ENCODE measurements at places on chromosomes 2 and 18. TPM values are rescaled to one million over a fixed set of nuclear protein-coding genes. Genes with fewer than 3 reads are reported as not detected.

The GPBAR1 gene
- total RNA-seq, result 0.92 TPM

The SH3BP4 gene
- total RNA-seq, result 119 TPM

The EPB41L3 gene
- 43.0 TPM for total RNA-seq

The SCYGR4 gene
- total RNA-seq, result not detected

DNA sequence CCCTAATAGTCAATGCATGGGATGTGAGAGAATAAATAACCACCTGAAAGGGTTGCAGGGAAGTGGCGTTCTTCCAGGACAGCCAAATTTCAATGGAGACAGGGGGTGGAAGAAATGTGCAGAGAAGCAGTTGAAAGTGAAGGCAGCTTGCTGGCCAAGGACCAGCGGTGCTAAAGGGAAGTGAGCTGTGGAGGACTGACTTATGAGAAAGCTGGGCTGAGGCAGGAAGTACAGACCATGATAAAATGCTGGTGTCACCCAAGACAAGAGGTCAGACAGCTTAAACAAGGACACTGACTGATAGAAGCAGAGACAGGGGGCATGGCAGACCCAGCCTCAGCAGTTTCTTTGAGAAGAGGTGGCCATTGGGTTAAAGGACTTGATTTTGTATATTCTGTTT is 106.7 kb downstream of the DTNB start:
- no peak for DNase-seq

GRCh38 chr2:204260162-204260877 is 285.0 kb upstream of the PARD3B start:
- peak; percentile 16 for DNase-seq

DNA sequence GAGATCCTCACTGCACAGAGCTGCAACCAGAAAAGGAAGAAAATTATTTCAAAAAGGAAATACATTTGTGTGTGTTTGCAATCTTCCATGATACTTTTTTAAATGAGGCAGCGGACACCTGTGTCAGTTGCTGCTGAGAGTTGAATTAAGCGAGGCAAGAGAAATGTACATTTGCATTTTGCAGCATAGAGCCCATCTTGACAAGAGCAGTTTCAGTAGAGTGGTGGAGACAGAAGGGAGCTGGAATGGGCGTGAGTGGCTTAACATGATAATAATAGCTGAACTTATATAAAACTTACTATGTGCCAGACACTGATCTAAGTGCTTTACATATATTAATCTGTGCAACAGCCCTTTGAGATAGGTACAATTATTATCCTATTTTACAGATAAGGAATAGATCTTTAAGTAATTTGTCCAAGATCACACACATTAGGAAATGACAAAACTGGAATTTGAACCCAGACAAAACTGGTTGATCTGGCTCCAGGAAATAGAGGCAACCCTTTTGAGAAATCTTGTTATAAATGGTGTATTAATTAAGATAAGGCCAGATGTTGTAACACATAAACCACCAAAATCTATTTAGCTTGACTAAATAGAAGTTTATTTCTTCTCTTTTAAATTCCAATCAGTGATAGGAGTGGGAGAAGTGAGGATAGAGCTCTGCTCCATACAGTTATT is 68.7 kb downstream of the SDC1 start:
- DNase-seq, result no peak

DNA sequence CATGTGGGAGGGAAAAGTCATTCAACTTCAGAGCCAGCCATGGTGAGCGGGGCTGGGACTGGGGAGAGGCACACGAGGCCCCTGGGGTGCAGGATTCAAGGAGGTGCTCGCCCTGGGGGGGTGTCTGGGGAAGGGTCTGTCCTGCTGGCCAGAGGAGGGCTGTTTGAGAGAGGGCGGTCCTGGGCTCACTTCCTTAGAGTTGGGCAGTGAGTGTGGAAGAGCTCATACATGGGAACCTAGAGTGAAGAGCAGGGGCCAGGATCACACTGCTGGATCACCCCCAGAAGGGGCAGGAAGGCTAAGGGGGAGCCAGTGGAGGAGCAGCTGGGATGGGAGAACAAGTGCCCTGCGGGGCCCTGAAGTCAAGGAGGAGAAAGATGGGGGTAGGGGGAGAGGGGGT is 6.5 kb downstream of the SH3BP4 start:
- DNase-seq, result no peak

DNA sequence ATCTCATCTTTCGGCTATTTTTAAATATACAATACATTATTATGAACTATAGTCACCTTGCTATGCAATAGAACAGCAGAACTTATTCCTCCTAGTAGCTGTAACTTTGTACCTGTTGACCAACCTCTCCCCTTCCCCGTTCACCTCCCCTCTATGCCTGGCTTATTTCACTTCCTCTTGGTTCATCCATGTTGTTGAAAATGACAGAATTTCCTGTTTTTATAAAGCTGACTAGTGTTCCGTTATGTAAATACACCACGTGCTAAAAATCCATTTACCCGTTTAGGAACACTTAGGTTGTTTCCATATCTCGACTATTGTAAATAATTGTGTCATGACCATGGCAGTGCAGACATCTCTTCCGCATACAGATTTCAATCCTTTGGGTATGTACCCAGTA is 10.3 kb downstream of the ALPI start:
- no peak for DNase-seq

- DNase-seq, result no peak
These were observed 906.7 kb downstream of the NRXN1 start for GRCh38 chr2:50125246-50125645.

- no peak for DNase-seq
These were observed 152.8 kb downstream of the TMEM18 start for GRCh38 chr2:524442-524841.

DNA sequence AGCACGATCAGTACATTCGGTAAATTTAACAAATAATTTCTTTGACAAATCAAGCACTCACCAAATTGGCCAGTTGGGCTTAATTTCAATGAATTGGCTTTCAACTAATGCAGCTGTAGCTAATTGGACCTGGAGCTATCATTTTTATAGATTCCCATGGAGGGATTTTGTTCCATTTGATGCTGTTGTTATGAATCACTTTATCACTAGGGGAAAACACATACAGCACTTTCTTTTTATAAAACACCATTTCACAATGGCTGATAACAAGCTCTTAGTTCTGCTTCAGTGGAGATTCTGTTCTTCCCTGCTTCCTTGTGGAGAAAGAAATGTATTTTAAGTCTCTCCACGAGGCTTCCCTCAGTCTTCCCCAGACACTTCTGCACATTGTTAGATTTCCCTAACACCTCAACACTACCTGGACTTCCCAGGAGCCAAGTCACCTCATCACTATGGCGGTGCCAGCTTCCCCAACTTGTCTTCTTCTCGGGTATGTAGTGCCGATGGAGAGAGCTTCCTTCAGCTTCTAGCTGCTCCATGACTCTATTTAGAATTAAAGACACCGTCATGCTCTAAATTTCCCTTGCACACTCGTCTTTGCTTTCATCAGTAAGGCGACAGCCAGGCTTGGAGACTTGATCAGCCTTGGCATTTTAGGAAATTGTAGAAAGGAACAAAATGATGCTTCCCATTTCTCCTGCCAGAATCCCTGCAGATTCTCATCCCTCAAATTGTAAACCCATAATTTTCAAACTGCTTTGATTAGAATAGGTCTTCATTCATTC is 72.0 kb downstream of the INPP5D start:
- DNase-seq, result peak; percentile 1

GRCh38 chr18:10081492-10081891 is 167.7 kb downstream of the VAPA start:
- no peak for DNase-seq

- no peak for DNase-seq
These were observed 121.6 kb downstream of the ARL4C start for GRCh38 chr2:234375176-234375880.

DNA sequence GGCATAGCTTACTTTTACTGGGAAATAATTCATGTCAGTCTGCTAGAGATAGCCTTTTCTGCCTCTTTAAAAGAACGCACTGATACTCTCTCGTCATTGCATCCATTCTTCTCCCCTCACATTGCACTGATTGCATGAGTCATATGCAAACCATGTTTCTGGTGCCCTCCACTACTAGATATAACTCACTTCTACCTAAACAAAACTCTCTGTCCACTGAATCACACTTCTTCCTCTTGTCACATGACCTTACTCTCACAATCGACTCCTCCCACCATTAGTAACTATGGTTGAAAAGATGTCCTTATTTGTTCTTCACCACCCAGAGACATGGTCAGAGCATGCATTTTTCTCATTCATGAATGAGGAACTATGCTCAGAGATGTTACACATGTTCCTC is 158.0 kb downstream of the CSRNP3 start:
- DNase-seq, result peak; percentile 23

GRCh38 chr2:105868060-105868459 is 123.3 kb downstream of the NCK2 start:
- DNase-seq, result peak; percentile 21

DNA sequence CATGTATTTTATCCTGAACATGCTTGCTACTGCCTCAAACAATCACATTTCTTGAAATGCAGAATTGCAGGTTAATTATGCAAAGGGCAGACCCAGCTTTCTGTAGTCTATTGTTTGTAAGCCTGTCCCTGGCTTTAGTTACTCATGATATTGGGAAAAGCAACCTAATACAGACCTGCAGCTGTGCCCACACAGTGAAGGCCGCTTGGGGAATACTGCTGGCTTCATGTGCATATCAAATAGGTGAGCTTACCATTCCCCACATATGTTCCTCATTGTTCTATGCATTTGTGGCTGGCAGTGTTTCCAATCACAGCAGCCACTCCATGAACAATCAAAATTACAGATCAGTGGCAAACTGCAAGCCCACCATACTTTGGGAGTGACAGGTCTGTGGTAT is 186.3 kb downstream of the TMEM163 start:
- DNase-seq, result no peak
